ENCODE measurements at places on chromosomes 7 and 10.

- peak; percentile 5 for DNase-seq
Measured at GRCh38 chr10:86334488-86335085, 32.0 kb downstream of the GRID1 start.

DNA sequence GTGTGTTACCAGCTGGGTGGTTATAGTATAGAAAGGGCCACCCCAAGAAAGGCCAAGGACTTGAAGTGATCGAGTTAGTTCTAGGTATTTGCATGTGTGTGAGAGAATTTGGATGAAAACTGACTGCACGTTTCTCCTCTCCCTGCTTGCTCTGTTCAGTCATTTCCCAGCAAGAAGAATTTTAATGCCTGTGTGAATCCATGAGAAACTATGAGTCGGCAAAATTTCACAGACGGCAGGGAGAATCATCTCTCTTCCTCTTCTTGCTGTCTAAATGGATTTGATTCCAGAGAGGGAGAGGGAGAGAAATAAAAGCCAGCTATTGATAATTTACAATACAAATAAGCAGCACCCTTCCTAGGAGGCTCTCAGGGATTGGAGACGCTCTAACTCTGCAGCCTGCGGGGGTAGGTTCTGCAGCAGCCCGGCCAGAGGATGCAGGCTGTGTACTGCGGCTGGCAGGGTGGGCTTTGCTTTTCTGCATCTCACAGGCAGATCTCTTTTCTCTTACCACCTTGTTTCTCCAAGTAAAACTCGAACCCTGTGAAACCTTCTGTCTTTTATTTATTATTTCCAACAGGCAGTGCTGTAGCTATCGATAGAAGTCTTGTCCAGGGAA is 183.6 kb downstream of the TCF7L2 start:
- peak; percentile 34 for DNase-seq

- DNase-seq: no peak
Measured at GRCh38 chr10:29794776-29795611, 160.2 kb upstream of the SVIL start.

DNA sequence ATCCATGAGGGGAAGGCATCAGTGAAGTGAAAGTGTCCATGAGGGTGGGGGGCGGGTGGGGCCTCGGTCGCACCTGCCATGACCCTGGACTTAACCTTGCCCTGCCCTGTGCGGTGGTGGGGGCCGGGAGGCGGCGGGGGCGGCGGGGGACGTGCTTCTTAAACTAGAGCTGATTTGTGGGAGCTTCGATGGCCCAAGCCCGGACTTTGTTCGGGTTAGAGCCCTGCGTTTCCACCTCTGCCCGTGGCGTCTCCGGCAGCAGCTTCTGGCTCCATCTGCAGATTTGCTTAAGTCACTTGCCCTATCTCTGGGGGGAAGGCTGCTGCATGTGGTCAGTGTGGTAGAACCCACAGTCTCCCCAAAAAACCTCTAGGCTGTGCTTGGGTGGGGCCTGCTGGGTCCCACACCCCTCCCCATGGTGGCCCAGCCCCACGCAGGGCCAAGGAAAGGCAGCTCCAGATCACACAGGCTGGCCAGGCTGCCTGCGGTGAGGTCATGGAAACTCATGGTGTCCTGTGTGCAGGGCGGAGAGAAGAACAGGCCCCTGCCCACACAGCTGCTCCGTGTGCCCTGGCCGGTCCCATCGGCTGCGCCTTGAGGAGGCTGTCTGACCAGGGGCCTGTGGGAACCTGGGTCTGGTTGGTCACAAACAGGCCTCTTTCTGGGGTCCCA is 93.2 kb downstream of the INPP5A start:
- peak; percentile 18 for DNase-seq

- DNase-seq: peak; percentile 82
Measured at GRCh38 chr7:149414745-149415390, 46.0 kb downstream of the ZNF777 start.

DNA sequence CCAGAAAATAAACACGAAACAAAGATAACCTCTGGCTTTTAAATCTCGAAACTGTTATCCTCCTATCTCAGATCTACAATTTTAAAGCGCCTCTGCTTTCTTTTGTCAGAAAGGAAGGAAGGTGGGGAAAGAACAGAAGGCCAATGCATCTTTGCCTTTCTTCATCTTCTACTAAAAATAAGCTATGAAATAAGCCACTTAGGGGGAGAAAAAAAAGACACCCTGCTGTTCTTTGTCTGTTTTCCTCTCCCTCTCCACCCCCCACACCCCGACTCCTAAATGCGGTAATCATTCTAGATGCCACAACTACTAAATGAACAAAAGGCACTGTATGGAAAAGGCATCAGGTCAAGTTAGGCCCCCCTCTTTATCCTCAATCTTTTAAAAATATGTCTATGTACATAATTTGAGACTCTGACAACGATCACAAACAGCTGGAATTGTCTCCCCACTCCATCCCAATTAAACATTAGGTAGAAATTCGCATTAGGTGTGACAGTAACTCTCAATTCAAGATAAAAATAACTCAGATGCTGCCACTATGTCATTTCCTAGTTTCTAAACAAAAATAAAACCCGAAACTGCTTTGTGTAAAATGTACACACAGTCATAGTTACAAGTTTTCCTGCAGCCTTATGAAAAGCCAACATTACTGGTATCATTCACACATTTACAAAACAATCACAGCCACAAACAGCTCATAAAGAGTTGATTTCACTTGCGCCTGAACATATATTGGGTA is 2.4 kb downstream of the UBE2H start:
- DNase-seq: no peak

All from glutamatergic neuron (in vitro differentiated cells).